ENCODE measurements at places on chromosomes 5 and 9. TPM values are rescaled to one million over a fixed set of nuclear protein-coding genes. Genes with fewer than 3 reads are reported as not detected.

- DNase-seq, result peak; percentile 66
Measured at GRCh38 chr9:91741522-91741921, 208.5 kb downstream of the ROR2 start.

GRCh38 chr5:1656271-1656975, 132.7 kb upstream of the LPCAT1 start:
- no peak for DNase-seq

DNA sequence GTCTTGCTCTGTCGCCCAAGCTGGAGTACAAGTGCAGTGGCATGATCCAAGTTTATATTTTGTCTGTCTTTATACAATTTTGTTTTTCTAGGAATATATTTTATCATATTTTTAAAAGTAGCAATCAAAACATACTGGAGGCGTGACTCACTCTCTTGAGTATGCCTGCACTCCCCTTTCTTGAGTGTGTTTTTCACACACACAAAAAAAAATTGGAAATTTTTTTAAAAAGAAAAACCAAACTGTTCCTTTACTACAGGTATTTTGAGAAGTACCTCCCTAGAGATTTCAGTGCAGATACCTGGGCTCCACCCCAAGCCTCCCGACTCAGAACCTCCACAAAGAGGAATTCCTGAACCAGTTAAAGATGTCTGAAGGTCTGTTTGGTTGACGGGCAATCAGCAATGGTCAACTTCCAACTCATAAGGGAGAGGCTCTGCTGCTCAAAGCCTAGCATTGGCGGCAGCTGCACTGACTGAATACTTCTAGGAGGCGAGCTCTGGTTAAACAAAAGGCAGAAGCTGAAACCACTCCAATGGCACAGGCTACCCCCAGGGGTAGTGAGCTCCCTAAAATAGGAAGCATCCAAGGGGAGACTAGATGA, 27.4 kb downstream of the PDE6A start:
- DNase-seq, result no peak

DNA sequence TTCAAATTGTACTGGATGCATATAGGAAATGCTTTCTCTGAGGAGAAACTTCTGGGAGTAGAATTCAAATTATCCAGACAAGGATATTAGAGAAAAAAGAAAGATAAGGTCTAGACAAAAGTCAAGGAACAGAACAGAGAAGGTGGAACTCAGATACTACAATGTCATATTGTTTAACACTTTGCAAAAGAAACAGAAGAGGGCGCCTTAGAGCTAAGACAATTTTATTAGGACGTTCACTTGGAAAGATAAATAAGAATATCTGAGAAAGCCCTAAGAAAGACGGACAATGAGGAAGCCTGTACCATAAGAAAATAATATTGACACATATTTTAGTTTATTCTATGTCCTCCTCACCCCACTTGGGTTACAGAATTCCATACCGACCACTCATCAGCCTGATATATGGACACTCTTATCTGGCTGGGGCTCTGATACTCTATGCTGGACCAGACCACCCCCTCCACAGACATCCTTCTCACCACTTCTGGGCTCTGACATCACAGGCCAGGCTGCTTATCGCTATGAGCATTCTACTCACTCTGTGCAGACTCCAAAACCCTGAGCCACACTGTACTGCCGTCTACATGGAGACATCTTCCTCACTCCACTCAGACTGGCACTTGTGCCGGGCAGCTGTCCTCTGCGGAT, 9.1 kb upstream of the AK3 start:
- DNase-seq, result peak; percentile 11

DNA sequence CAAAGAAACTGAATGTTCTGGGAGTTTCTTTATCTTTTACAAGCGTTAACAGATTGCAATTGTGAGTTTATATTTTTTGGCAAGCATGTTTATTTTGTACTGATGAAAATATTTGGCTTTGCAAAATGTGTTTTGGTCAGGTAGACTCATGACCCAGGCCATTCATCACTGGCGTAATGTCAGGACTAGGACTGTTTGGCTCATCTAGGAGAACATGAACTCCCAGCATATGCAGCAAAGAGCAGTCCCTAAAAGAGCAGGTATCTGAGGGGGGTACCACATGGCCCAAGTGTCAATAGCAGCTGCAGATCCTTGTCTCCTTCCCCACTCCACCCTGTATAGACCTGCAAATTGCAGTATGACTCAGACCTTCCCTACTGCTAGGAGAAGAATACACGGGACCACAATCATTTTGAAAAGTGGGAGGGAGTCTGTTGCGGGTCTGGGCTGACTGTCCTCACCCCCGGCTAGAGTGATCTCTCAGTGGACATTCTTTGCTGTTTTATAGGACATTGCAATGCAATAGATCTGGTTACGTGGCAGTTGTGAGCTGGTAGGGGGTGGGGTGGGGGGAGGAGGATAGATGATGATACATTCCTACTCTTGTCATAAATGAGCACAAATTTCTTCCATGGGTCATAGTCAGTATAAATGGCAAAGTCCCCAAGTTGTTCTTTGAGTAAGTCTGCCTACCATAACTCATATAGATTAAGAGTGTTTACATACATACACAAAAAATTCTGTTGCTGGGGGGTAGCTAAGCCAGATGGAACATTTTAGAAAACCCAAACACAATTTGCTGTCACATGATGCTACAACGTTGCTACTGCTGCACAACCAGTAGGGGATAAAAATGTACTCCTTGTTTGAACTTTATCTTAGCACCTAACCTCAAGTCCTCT, 20.8 kb upstream of the SNCAIP start:
- DNase-seq, result no peak

DNA sequence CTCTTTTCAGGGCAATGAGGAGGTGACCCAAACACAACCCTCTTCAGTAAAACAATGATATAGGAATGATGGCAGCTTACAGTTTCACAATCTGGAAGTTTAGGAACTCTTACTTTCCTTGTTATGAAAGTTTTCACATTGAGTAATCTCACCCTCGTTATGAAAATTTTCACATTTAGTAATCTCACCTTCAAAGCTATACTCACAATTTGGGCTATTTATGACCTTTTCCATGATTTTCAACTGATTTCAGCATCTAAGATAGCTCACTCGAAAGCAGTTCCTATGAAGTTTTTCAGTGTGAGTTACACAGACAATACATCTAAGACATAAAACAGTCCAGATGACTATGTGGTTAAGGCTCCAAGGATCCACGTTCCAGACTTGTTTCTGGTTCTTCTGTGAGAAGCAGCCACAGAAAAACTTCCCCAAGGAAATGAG, 57.1 kb downstream of the FOXD1 start:
- DNase-seq, result no peak

DNA sequence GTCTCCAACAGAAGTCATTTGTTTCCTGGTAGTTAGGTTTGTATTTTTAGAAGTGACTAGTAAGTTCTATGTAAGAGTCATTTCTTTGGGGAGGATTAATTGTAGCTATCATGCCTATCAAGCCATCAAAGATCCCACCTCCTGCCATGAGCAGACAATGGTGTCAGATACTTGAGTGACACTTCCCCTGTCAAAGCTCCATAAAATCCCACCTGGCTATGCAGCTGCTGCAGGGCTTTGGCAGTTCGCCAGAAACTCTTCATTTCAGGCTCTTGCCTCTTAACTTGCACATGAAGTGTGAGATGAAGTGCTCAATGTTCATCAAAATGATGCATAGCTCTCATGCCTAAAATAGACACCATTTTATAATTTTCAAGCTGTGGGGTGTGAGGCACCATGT, 312.1 kb downstream of the CDH12 start:
- DNase-seq, result no peak

DNA sequence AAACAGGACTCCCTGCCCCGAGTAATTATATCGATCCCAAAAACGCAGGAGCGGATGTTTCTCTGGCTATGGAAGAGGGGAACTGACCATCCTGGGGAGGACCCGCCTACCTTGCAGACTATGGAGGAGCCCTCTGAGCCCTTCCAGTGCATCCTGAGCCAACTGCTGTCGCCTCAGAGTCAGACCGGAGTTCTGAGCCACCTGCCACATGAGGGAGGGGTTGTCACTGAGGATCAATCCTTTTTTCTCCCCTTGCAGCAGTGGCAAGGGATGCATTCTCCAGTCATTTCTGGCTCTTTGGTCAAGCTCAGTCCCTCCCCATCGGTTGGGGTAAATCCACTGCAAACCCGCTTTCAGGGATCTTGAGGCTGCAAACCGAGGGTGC, 709 bp downstream of the FANCG start:
- no peak for DNase-seq

DNA sequence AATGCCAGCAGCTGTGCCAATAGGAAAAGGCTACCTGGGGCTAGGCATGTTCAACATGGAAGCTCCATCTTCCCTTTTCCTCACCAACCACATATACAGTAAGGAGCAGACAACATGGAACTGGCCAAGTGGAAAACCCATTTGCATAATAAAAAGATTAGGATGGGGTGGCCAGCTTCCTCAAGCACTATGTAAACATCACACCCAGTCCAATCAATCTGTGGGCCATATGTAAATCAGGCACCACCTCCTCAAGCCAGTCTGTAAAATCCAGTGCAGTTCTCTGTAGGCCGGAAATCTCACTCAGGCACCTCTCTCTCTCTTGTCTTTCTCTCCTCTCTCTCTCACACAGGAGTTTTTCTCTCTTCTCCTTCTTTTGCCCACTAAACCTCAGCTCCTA, 360.2 kb upstream of the GRIA1 start:
- no peak for DNase-seq

GRCh38 chr5:59542851-59543820, 350.4 kb downstream of the PDE4D start:
- no peak for DNase-seq

DNA sequence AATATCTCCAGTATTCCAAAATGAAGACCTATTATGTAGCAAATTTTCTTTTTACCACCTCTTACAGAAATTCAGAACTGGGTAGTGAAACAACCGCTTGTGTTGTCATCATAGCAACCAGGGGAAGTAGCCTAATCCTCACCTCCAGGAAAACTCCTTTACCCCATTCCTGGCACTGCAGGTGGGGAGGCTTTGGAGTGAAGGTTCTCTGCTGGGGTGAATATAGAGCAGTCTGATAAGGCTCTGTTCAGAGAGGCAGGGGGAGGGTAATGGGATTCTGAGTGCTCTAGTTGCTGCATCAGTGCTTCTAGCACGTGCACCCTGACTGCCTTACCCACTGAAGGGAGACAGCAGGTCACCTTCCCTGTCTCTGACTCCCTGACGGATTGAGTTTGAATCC, 116.2 kb downstream of the MAN2A1 start:
- DNase-seq, result no peak

GRCh38 chr9:123150708-123151503, 117.4 kb downstream of the GPR21 start:
- no peak for DNase-seq

The ACSL6 gene
- not detected for polyA plus RNA-seq

The CDH10 gene
- not detected for polyA plus RNA-seq

The MAMDC2 gene
- polyA plus RNA-seq, result 10.4 TPM

The MEF2C gene
- polyA plus RNA-seq, result 2.0 TPM
